ENCODE measurements at places on chromosomes 11 and 22.

DNA sequence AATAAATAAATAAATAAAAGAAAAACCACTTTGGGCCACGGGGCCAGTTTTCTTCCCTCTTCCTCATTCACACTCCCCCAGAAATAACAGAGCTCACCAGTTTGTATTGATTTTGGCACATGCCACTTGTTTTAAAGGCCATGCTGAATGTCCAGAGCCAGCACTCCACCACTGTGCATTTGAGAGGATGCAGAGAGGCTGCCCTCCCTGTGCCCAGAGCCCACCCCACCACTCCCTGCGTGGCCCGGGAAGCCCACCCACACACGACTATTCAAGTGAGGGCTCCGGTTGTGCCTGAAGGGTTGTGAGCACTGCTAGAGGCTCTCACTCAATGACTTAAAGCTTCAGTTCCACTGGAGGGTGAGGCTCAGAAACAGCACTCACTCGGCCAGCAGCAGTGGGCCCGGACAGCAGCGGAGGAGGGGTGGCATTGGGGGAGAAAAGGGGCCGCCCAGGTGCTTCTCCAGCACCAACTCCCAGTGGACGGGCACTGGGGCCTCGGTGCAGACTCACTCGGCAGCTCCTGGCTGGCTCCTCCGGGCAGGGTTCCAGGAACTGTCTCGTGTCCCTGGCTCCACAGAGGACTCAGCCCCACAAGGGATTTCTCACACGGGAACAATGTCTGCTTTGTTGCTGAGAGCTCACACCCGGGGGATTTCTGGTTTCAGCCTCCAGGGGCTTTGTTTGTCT lies 112.7 kb downstream of the SHANK2 start:
- DNase-seq = no peak

GRCh38 chr11:114132944-114133394 lies 73.5 kb downstream of the ZBTB16 start:
- no peak for DNase-seq

GRCh38 chr22:19693981-19694670 lies 20.2 kb upstream of the SEPTIN5 start:
- DNase-seq = no peak

DNA sequence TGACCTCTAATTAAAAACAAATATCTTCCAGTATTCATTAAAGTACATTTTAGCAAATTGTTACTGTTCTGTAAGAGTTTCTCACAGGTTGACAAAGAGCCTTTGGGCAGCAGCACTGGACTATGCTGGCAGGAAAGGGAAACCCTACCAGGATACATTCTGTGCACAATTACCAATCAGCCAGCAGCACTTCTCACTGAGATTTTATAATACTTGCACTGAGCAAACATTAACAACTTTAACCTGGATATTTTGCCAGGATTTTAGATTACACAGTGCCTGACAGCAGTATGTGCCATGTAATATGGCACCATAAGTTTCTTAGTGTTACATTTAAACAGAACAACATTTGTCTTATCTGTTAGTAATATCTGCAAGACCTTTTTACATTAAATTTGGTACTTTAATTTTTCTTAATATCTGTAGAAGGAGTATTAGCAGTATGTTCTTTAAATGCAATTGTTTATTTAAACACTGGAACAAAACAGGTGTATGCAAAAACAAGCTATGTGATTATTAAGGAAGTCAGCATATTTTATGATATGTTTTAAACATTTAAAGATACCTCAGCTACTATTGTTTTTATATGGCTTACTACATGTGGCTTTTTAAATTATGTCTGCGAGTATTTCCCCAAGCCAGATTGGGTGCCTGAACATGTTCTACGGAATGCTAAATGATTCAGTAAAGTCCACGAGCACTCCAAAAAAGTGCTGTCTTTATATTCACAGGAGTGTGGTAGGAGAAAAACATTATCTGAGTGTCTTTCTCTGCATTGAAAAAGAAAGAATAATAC lies 699.0 kb upstream of the LUZP2 start:
- no peak for DNase-seq

DNA sequence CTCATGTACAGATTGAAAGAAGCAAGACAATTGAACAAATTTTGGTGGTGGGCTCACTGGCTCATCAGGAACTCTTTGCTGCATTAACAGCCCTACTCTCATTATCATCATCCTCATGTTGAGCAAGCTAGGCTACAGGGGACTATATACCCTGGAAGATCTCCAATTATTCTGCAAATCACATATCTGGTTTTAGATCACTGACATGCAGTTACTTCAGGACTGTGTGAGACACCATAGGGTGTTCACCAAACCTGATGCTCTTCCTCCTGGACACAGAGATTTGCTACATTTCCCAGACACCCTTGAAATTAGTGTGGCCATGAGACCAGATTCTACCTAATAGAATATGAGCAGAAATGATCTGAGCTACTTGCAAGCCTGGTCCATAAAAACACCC lies 23.0 kb upstream of the ME3 start:
- no peak for DNase-seq

- DNase-seq = no peak
Measured at GRCh38 chr11:60118338-60118737, 29.9 kb downstream of the MS4A2 start.

- DNase-seq = no peak
Measured at GRCh38 chr11:10490398-10491241, 35.6 kb downstream of the AMPD3 start.

- no peak for DNase-seq
Measured at GRCh38 chr11:65442842-65443331, 20.3 kb downstream of the NEAT1 start.

GRCh38 chr11:123104697-123105096 lies 42.8 kb upstream of the HSPA8 start:
- DNase-seq = no peak

DNA sequence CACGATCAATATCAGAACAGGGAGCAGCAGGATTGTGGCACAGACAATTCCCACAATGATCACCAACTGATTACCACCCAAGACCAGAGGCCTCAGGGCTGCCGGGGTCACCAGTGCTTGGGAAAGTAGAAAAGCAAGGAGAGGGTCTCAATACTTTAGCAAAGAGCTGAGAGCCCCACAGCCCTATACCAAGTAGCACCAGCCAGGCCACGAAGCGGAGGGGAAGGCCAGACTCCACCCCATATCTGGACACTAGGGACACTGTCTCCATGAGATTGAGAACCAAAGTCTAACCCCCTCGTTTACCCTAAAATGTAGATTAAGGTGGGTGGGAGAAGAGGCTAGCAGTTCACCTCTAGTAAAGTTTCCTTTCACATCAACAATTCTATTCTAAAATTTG lies 24.1 kb upstream of the SCN2B start:
- DNase-seq = no peak

- DNase-seq = no peak
Measured at GRCh38 chr11:108729227-108729871, 64.5 kb downstream of the DDX10 start.

GRCh38 chr11:15185021-15185420 lies 70.3 kb downstream of the INSC start:
- no peak for DNase-seq

GRCh38 chr11:70247710-70248072 lies 22.8 kb upstream of the PPFIA1 start:
- no peak for DNase-seq

GRCh38 chr11:107785401-107785800 lies 73.2 kb downstream of the SLC35F2 start:
- no peak for DNase-seq

DNA sequence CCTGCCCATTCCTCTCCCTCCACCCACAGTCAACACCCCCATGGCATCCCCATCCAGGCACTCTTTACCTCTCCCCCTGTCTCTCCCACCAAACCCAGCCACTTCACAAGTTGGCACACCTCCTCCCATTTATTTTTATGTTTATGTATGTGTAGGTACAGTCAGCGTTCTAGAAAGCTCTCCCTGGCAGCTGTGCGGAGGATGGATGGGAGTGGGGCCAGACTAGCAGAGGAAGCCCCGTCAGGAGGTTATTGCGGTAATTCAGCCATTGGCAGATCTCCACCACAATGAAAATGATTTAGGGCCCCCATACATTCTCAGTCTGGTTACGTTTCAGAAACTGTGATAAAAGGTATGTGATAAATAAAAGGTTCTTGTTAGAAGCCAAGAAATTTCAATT lies 51.3 kb downstream of the BTG4 start:
- no peak for DNase-seq

DNA sequence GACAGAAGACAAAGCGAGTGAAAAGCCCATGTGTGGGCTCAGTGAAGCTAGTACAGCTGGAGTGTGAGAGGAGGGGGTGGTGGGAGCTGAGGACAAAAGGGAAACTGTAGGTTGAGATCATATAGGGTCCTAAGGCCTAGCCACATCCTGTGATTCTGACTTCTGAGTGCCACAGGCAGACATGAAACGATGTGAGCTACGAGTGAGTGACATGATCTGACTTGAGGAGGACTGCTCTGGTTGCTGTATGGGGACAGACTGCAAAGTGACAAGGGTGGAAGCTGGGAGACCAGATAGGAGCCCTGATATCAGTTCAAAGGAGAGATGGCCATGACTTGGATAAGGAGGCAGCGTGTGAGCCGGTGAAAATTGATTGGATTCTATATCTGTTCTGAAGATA lies 85.4 kb downstream of the MICAL2 start:
- DNase-seq = no peak

GRCh38 chr11:105579111-105579510 lies 30.8 kb upstream of the GRIA4 start:
- DNase-seq = no peak

- DNase-seq = no peak
Measured at GRCh38 chr11:95693298-95693697, 96.3 kb downstream of the FAM76B start.
